ENCODE measurements at places on chromosomes 3 and 15.

DNA sequence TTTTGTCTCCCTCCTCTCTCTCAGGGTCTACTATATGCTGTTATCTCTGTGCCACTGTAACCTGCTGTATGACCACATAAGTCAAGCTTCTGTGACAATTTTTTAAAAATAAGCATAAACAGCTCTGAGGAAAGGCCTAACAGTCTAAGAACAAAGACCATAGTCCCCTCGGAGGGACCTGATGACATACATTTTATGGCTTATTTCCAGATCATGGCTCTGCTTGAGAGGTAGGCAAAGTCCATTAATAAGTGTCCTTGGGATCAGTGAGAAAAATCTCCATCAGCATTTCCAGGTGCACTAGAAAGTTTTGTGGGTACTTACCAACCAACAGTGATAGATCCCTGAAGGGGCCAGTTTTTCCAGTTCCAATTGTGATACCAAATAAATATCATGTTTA lies 123.8 kb downstream of the TNIK start:
- DNase-seq: no peak

DNA sequence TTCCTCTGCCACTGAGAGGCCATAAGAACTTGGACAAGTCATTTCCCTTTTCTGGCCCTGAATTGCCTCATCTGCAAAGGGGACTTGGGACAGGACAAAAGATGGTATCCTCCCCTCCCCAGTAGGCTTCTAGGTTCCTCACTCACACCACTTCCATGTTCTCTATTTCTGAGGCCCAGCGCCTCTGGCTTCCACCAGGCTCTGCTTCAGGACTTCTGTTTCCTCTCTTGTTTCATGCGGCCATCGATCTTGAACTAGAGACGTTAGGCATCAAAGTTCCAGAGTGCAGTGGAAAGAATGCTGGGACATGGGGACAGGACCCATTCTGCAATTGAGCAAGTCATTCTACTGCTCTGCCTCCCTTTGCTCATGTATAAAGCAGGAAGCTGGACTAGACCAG lies 1.7 kb downstream of the TM4SF4 start:
- no peak for DNase-seq

DNA sequence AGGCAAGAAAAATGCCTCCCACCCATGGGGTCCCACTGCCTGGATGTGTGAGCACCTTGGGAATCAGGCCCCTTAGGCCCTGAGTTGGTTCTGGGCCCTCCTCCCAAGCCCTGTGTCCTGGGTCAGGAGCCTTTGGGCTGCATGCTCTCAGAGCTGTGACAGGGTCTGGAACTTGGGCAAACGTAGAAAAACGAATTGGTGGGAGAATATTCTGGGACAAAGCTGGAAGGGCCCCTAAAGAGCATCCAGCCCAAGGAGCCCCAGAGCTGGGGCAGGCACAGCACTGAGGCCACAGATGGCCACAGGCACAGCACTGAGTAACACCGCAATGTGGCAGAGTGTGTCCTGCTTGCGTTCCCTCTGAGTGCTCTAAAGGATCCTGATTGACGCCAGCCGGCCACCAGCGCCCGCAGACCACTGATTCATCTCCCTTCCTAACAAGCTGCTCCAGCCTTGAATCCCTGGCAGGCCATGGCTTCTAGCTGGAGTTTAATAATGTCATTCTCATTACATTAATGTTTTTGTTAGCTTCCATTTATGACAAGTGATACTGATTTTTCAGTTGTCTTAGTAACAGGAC lies 18.6 kb upstream of the SEC13 start:
- DNase-seq: no peak

DNA sequence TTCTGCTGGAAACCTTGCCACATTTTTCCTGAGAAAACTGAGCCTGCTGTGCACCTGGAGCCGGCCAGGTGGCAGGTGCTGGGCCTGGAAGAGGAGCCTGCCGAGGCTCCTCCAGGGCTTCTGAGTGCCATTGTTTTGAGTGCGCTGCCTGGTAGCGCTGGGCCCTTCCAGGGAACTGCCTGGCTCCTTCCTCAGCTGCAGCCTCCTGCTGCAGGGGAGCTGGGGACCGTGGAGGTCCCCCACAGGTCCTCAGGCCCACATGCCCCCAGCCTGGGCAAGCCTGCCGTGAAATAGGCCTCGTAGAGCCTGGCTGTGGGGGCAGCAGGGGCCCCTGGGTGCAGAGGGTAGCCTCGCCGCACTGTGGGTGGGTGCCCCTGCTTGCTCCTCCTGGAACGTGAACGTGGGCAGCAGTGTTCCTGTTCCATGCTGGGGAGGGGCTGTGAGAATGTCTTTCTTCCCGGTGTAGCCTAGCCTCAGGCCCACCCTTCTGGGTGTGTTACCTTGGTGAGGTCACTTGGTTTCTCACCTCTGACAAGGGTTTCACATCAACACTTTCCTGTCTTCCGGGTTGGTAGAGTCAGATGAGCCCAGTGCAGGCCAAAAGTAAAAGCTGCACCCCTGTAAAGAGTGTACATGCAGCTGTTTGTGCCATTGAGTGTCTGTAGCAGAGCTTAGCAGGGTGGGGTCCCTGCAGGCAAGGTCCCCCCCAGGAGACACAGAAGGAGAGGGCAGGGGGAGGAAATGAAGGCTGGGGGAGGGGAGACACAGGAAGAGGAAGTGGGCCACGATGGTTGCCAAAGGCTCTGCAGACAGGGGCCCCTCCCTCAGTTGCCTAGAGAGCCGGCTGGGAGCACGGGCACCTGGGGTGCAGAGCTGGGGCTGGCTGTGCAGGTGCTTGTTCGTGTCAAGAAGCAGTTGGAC lies 34.5 kb downstream of the KLF13 start:
- no peak for DNase-seq

Data from ecto neural progenitor cell (in vitro differentiated cells).